ENCODE measurements at places on chromosomes 2 and 18.

GRCh38 chr2:203361922-203362321 is 33.7 kb downstream of the ABI2 start:
- DNase-seq = no peak

GRCh38 chr2:168008646-168009195 is 238.7 kb downstream of the STK39 start:
- no peak for DNase-seq

- DNase-seq = no peak
Observed at GRCh38 chr2:237616373-237616733, 11.0 kb upstream of the LRRFIP1 start.

DNA sequence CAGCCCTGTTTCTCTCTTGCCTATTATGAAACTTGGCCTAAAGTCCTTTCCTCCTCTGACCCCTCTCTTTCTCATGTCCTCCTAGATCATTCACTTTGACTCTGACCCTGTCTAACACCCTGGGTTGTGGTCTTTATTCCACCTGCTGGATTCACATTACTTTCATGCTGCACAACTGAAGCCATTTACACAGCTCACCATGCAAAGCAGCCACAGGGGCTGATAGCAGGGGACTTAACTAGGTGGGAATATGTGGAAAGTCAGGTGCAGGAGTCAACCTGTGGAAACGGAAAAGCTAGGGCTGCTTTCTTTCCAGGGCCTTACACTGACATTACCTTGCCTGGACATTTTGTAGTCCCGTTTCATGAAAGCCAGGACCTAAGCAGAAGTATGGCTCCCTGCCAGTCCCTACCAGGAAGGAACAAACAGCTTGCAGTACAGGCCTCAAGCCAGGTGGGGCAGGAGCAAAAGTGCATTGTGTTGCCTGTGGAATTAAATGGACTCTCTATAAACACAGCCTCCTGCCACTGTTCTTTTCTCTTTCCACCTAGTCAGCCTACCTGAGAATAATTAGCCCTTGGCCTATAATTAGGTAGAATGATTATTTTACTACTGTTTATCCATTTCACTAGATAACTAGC is 11.8 kb downstream of the MAPRE3 start:
- DNase-seq = peak; percentile 78

DNA sequence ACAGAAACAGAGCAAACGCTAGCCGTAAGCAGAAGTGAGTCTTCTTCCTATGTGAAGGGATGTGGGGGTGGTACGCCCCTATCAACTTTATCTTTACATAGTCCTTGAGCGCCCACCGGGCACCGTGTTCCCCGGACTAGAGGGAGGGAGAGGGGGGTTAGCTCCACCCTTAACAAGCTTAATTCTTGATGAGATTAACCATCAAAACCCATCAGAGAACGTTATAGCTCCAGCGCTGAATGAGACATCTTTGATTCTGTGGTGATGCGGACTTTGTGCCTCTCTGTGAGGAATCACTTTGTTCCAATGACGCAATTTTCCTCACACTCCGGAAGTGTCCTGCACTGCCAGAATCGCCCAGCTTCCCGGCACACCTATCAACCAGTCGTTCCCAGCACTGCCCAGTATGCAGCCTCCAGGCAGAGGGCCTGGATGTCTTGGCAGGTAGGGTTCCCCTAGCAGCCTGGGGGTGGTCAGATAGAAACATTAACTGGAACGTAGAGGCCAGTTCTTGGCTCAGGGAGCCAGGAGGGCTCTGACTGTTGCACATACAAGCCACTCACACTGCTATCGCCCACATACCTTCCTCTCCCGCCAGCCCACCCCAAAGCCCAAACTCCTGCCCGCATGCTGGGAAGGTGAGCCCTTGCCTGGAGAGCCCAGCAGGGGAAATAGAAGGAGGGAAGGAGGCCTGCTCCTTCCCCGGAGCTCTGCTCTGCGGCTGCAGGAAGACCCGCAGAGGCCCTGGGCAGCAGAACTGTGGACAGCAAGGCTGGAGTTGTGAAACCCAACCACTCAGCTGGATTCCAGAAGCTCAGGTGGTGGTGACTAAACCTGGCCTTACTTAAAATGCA is 1.9 kb upstream of the ODC1 start:
- DNase-seq = peak; percentile 74

DNA sequence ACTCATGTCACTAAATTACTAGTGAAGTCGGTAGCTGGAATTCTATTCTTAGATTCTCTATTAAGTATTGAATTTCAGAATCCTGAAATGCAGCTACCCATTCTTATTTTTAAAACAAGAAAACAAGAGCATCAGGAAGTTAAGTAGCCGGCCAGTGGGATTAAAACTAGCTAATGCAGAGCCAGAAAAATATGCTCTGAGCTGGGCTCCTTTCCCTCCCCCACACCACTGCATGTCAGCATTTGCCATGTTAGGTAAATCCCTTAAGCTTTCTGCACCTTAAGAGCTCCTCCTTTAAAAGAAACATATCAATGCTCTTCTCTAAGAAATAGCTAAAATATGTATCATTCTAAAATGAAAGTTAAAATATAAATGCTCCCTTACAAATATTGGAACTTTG is 72.2 kb upstream of the MFF start:
- no peak for DNase-seq

GRCh38 chr2:233011702-233012131 is 1.3 kb downstream of the NGEF start:
- DNase-seq = no peak

GRCh38 chr2:37665604-37666362 is 5.7 kb downstream of the CDC42EP3 start:
- DNase-seq = no peak

- no peak for DNase-seq
Observed at GRCh38 chr2:2681085-2681484, 350.0 kb upstream of the MYT1L start.

- no peak for DNase-seq
Observed at GRCh38 chr2:21759819-21760218, 636.1 kb downstream of the TDRD15 start.

DNA sequence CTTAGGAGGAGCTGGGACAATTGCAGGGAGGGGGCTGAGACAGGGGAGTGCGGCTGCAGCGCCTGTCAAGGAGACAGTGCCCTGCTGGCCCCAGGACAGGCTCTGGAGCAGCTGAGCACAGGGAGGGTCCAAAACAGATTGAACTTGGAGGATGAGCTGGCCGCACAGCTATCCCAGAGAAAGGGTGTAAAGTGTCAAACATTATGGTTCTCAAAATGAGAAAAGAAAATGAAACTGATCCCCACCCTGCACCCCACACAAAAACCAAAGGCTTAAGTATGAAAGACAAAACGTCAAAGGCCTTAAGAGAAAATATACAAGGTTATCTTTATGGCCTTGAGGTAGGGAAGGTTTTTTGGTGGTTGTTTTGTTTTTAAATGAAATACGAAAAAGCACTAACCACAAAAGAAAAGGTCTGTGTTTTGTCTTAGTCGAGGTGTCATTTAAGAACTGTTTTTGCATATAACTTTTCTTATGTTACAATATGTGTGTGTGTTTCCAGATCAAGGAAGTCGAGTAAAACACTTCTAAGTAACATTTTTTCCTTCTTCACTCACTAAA is 111.8 kb downstream of the HDAC4 start:
- DNase-seq = no peak

GRCh38 chr2:58731488-58731869 is 490.4 kb upstream of the FANCL start:
- no peak for DNase-seq

Data from renal cortical epithelial cell (primary cell).